ENCODE measurements at places on chromosomes 12 and 14.

DNA sequence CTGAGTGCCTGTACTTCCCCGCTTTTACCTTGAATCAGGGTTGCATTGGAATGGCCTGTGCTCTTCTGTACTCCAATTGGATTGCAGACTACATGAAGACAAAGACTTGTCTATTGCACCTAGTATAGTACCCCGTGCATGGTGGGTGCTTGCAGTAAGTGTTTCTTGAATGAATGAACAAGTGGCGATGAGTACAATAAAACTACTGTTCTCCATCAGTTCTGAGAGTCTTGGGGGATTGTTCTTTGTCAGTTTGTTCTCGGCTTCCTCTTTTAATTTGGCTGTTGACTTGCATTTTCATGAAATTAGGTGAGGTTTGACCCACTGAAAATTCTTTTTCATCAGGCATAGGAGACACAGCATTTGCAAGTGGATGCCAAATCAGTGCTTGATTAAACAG lies 34.1 kb downstream of the ERH start:
- no peak for DNase-seq

DNA sequence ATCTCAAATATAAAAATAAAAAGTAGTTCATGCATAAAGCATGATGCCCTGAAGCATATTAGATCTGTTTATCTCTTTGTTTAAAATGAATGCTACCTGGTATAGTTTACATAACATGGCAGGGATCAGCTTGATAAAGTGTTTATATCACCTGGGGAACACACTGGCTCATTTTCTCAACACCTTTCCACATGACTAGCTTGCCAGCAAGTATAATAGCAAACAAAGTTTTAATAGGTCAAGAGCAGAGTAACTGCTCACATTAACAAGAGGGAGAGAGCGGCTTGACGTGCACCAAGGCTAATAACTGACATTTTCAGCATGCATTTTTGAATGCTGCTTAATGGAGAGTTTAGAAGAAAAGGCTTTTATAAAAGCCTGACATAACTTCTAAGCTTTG lies 246.4 kb downstream of the EGLN3 start:
- no peak for DNase-seq

DNA sequence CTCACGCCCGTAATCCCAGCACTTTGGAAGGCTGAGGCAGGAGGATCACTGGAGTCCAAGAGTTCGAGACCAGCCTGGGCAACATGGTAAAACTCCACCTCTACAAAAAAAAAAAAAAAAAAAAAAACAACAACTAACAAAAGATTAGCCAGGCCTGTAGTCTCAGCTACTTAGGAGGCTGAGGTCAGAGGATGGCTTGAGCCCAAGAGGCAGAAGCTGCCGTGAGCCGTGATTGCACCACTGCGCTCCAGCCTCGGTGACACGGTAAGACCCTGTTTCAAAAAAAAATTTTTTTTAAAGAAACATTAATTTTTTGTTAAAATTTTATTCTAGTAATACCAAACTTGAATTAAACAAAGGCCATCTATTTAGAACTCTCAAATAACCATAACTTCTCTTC lies 77.8 kb downstream of the PPP2R5E start:
- DNase-seq, result no peak

DNA sequence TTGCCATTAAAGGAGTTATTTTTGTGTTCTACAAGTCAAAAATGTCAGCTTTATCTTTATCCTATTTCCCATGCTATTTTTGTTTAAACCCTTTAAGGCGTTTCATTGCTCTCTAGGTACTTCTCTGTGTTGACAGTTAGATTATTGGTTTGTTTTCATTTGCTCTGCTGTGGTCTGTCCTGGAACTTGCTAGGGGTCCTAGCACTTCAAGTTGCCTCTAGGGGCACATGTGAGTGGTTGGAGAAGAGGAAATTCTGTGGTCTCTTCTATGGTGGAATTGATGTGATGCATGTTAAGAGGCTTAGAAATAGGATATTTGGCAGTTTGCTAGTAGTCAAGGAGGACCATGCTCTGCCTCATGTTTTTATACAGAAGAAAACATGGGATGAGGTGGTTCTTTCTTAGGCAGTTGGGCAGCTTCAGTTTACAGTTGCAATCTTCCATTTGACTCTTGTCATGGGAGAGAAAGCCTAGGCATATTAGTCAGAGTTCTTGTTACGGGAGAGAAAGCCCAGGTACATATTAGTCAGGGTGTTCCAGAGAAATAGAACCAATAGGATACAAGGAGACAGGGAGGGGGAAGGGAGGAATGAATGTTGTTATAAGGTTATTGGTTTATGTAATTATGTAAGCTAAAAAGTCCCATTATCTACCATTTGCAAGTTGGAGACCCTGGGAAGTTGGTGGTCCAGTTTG lies 14.4 kb downstream of the TTLL5 start:
- no peak for DNase-seq

DNA sequence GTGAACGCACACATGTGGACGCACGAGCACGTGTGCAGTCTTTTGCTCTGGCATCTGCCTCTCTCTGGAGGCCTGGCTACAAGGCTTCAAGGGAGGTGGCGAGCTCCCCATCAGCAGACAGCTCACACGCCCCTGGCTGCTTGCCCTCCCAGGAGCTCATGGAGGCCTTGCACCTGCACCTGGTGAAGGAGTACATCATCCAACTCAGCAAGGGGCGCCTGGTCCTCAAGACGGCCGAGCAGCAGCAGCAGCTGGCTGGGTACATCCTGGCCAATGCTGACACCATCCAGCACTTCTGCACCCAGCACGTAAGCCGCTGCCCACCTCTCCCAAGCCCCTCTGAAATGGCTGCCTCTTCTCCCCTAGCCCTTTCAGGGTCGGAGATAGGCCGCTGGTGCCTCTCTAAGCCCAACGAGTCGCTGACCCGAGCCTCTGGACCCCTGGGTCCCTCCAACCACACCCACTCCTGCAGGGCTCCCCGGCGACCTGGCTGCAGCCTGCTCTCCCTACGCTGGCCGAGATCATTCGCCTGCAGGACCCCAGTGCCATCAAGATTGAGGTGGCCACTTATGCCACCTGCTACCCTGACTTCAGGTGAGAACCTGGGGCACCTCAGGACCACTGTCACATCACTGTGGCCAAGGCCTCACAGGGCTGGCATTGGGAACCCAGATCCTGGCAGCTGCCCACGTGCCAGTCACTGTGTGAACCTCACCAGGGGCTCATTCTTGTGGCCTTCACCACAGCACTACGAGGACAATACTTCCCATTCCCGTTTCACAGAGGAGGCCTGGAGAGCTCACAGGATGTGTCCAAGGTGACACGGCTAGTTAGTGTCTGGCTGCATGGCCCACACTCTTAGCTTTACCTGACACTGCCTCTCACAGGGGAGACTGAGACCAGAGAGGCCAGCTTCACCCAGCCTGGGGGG lies 10.2 kb downstream of the TNFAIP2 start:
- no peak for DNase-seq

All from activated CD4-positive, alpha-beta T cell treated with anti-CD3 and anti-CD28 coated beads for 24 hours (primary cell).